Effector memory CD8-positive, alpha-beta T cell (primary cell): ENCODE measurements at places on chromosomes 13 and 19.
A peak's percentile ranks its signal among the peaks of the same experiment; 100 is the strongest.

DNA sequence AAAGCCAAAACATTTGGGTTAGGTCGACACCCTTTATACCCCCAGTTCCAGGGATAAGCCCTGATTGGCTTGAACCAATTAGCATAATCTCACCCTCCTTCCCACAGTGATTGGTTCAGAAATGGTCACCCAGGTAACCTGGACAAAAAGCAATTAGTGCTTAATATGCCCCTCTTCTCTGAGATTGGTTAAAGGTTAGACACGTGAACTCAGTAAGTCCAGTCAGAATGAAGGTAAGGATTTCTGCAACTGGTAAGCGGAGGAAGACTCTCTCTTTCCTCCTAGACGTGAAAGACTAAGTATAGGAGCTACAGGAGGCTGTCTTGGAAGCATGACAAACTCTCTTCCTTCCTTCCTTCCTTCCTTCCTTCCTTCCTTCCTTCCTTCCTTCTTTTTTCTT, 1.3 kb upstream of the PNMA8C start:
- no peak overlapping the region for H3K4me3 ChIP-seq
- peaks cover 16% of the 10 kb centered on the region for H3K36me3 ChIP-seq
- no peak for DNase-seq
- no peak overlapping the region for H3K27ac ChIP-seq
- peaks cover 24% of the 10 kb centered on the region for H3K4me1 ChIP-seq

DNA sequence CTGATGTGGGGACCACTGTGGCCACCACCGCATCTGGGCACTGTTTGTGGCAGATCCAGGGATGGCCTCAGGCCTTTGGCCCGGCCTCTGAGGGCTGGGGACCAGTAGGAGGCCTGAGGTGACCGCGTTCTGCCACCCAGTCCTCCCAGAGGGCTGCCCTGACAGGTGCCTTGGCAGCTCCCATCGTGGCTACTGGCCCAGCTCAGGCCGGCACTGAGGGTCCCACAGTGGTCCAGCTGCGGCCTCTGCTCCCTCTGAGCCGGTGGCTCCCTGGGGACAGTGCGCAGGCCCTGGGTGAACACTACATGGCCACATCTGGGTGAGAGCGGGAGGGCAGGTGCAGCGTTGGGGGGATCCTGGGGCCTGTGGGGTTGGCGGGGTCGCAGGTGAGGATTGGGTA, 61.9 kb downstream of the KDM4B start:
- H3K4me1 ChIP-seq: peaks cover 17% of the 10 kb centered on the region
- no peak overlapping the region for H3K4me3 ChIP-seq
- H3K27me3 ChIP-seq: no peaks in the 10 kb centered on the region
- no peak for DNase-seq

DNA sequence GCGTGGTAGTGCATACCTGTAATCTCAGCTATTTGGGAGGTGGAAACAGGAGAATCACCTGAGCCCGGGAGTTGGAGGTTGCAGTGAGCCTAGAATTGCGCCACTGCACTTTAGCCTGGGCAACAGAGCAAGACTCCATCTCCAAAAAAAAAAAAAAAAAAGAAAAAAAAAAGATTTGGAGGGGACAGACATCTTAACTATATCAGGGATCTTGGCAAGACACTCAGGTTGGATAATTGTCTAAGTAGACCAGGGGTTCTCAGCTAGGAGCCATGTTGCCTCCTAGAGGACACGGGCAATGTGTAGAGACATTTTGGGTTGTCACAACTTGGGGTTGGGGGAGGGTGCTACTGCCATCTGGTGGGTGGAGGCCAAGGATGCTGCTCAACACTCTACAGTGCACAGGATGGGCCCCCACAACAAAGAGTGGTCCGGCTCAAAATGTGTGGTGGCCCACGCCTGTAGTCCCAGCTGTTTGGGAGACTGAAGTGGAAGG, 1.9 kb upstream of the ZNF580 start:
- H3K4me1 ChIP-seq: peaks cover 61% of the 10 kb centered on the region
- peaks cover 56% of the 10 kb centered on the region for H3K36me3 ChIP-seq
- H3K27me3 ChIP-seq: no peaks in the 10 kb centered on the region
- H3K27ac ChIP-seq: no peak overlapping the region
- peak overlapping the region; percentile 47 for H3K4me3 ChIP-seq
- DNase-seq: peak; percentile 55

DNA sequence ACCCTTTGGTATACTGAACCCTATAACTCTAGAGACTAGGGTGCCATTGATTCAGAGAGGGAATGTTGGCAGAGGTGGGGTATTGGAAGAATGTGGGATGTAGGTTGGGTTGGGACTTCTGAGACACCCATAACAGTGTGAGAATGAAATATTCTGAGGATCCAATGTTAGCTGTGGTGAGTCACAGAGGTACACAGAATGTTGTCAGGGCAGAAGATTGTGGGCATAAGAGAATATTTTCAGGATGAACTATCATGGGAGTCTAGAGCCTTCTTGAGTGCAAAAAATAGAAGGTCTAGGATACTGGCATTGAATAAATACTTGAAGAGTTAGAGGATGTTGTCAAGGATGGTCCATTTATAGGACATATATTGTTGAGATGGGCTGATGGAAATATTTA, 9.0 kb downstream of the KLK13 start:
- H3K36me3 ChIP-seq: peaks cover 5% of the 10 kb centered on the region
- H3K4me1 ChIP-seq: no peaks in the 10 kb centered on the region
- H3K27ac ChIP-seq: no peak overlapping the region
- H3K4me3 ChIP-seq: no peak overlapping the region

- no peak overlapping the region for H3K4me3 ChIP-seq
- H3K36me3 ChIP-seq: peaks cover 3% of the 10 kb centered on the region
- H3K27me3 ChIP-seq: peaks cover 79% of the 10 kb centered on the region
- H3K27ac ChIP-seq: no peak overlapping the region
- DNase-seq: no peak
Observed at GRCh38 chr19:15913384-15913783, 15.5 kb upstream of the CYP4F2 start.

DNA sequence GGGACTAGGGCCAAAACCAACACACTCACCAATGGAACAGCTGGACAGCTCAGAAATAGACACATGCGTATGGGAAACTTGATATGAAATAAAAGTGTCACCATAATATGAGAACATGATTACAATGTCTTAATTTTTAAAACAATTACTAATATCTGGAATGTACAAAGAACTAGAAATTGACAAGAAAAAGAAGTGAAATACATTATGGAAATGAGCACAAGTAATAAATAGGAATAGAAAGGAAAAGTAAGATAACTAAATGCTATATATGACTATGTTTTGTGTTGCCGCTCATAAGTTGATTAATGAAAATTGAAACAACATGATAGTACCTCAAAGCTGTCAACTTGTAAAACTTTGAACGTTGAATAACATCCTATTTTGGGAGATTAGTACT, 801.1 kb downstream of the SLITRK5 start:
- H3K36me3 ChIP-seq: no peaks in the 10 kb centered on the region
- no peak overlapping the region for H3K4me3 ChIP-seq
- no peaks in the 10 kb centered on the region for H3K4me1 ChIP-seq
- no peak overlapping the region for H3K27ac ChIP-seq
- DNase-seq: no peak
- no peaks in the 10 kb centered on the region for H3K27me3 ChIP-seq

- peaks cover 59% of the 10 kb centered on the region for H3K27me3 ChIP-seq
- peaks cover 10% of the 10 kb centered on the region for H3K4me1 ChIP-seq
- no peak for DNase-seq
- H3K27ac ChIP-seq: no peak overlapping the region
- H3K4me3 ChIP-seq: no peak overlapping the region
Observed at GRCh38 chr13:83883061-83883523, 818 bp upstream of the SLITRK1 start.

GRCh38 chr19:10797541-10798256, 38.3 kb downstream of the TMED1 start:
- peaks cover 90% of the 10 kb centered on the region for H3K36me3 ChIP-seq
- H3K27ac ChIP-seq: peak overlapping the region; percentile 98
- peaks cover 35% of the 10 kb centered on the region for H3K4me1 ChIP-seq
- peak; percentile 93 for DNase-seq
- H3K4me3 ChIP-seq: peak overlapping the region; percentile 80

- no peak overlapping the region for H3K27ac ChIP-seq
- no peaks in the 10 kb centered on the region for H3K36me3 ChIP-seq
- peaks cover 5% of the 10 kb centered on the region for H3K4me1 ChIP-seq
- H3K4me3 ChIP-seq: no peak overlapping the region
- DNase-seq: no peak
Observed at GRCh38 chr13:49023431-49023830, 47.7 kb downstream of the FNDC3A start.

GRCh38 chr13:45196622-45197021, 4.2 kb downstream of the KCTD4 start:
- no peak for DNase-seq
- H3K27ac ChIP-seq: no peak overlapping the region
- H3K4me3 ChIP-seq: no peak overlapping the region
- peaks cover 10% of the 10 kb centered on the region for H3K4me1 ChIP-seq
- H3K36me3 ChIP-seq: peaks cover 8% of the 10 kb centered on the region
- H3K27me3 ChIP-seq: no peaks in the 10 kb centered on the region

- H3K27me3 ChIP-seq: no peaks in the 10 kb centered on the region
- peak overlapping the region; percentile 96 for H3K27ac ChIP-seq
- H3K4me1 ChIP-seq: peaks cover 40% of the 10 kb centered on the region
- peak overlapping the region; percentile 99 for H3K4me3 ChIP-seq
Observed at GRCh38 chr19:45423033-45423588, 606 bp downstream of the ERCC1 start.

GRCh38 chr19:46198756-46199155, 30.8 kb upstream of the IGFL1 start:
- peaks cover 3% of the 10 kb centered on the region for H3K4me1 ChIP-seq
- H3K27me3 ChIP-seq: peaks cover 78% of the 10 kb centered on the region
- no peak overlapping the region for H3K27ac ChIP-seq
- H3K36me3 ChIP-seq: no peaks in the 10 kb centered on the region
- no peak overlapping the region for H3K4me3 ChIP-seq
- no peak for DNase-seq

DNA sequence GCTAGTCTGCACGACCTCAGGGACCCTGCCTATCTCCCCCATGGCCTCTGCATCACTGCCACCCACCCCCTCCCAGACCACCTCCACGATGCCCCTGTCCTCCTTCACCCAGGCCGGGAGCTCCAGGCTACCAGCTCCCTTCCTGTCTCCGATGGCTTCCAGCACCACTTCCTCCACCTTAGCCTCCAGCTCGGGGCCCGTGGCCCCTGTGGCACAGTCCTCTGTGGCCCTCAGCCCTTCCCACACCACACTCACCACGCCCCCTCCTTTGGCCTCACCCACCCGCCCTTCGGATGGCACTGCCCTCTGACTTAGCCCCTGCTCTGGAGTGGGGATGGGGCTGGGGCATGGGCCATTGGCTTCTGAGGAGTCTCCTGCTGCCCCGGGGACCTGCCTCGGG, 7.2 kb downstream of the PALM3 start:
- peaks cover 22% of the 10 kb centered on the region for H3K27me3 ChIP-seq
- no peak overlapping the region for H3K4me3 ChIP-seq
- peaks cover 18% of the 10 kb centered on the region for H3K4me1 ChIP-seq
- peaks cover 40% of the 10 kb centered on the region for H3K36me3 ChIP-seq

DNA sequence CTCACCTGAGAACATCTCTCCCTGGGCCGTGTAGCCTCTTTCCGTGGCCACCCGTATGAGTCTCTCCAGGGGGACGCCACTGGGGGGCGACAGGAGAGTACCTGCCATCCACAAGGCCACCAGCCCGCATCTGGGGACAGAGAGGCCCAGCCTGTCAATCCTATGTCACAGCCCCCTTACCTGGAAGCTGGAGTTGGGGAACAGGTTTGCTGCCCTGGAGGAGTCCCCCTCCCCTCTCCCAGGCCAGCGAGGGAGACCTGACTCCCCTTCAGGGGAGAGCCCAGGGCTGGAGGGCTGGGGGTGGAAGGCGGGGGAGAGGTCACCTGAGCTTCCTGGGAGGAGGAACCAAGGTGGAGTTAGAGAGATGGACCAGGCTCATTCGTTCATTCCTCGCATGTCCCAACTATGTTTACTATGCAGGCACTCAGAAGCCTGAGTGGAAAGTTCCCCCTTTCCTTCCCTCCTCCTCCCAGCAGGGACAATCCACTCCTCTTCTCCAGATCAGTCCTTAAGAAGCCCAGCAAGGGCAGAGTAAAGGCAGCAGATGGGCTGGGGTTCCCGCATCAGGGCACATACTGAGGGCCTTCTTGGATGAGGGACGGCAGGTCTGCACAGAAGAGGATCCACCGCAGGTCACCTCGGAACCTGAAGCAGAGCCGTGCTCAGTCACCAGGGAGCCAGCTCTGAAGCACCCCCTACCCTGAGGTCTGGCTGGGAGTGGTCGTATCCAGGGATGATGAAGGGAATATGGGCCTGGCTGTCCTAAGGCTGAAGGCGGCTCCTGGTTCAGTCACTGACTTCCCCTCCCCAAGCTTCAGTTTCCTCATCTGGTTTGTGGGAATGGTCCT, 5.5 kb downstream of the ACTMAP start:
- H3K4me1 ChIP-seq: peaks cover 9% of the 10 kb centered on the region
- no peak overlapping the region for H3K4me3 ChIP-seq
- no peak overlapping the region for H3K27ac ChIP-seq
- H3K27me3 ChIP-seq: no peaks in the 10 kb centered on the region
- DNase-seq: peak; percentile 11

- no peak overlapping the region for H3K27ac ChIP-seq
- peaks cover 7% of the 10 kb centered on the region for H3K4me1 ChIP-seq
- no peak for DNase-seq
- peaks cover 4% of the 10 kb centered on the region for H3K36me3 ChIP-seq
- H3K27me3 ChIP-seq: peaks cover 63% of the 10 kb centered on the region
- no peak overlapping the region for H3K4me3 ChIP-seq
Observed at GRCh38 chr19:55426042-55426441, 17.1 kb downstream of the SHISA7 start.

DNA sequence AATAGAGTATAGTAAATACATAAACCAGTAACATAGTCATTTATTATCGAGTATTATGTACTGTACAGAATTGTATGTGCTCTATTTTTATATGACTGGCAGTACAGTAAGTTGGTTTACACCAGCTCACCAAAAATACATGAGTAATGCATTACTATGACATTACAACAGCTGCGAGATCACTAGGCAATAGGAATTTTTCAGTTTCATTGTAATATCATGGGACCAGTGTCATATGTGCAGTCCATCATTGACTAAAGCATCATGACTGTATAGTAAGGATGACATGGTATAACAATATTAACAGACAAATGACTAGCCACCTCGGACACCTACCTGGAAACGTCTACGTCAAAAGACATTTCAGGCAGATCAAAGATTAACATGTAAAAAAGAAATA, 33.6 kb downstream of the ATP7B start:
- no peaks in the 10 kb centered on the region for H3K4me1 ChIP-seq
- H3K27ac ChIP-seq: no peak overlapping the region
- no peak for DNase-seq
- H3K27me3 ChIP-seq: peaks cover 9% of the 10 kb centered on the region

DNA sequence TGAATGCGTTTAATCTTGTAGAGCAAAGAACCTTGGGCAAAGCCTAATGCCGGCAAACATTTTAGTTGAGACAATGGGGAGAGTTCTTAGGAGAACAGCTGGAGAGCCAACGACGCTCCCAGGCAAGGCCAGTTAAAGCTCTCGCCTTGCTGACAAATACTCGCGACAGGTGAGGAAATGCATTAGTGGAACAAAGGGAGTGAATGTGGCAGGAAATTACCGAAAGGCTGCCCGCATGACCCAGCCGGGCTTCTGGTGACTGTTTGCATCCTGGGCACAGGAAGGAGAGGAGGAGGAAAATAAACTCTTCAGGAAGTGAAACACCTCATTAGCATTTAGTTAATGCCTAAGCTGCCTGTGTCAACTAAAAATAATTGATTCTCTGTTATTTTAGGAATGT, 74.6 kb downstream of the SHISA2 start:
- peaks cover 23% of the 10 kb centered on the region for H3K4me1 ChIP-seq
- no peaks in the 10 kb centered on the region for H3K36me3 ChIP-seq
- peaks cover 39% of the 10 kb centered on the region for H3K27me3 ChIP-seq
- DNase-seq: no peak

- H3K27ac ChIP-seq: no peak overlapping the region
- H3K36me3 ChIP-seq: no peaks in the 10 kb centered on the region
- H3K4me1 ChIP-seq: peaks cover 1% of the 10 kb centered on the region
- no peak overlapping the region for H3K4me3 ChIP-seq
- no peak for DNase-seq
Observed at GRCh38 chr19:40387155-40387554, 2.8 kb downstream of the HIPK4 start.
